Left kidney (tissue), 8 donors: ENCODE measurements at places on chromosomes 4 and X. TPM values are rescaled to one million over a fixed set of nuclear protein-coding genes. Genes with fewer than 3 reads are reported as not detected.
A peak's percentile ranks its signal among the peaks of the same experiment; 100 is the strongest.

GRCh38 chr4:15254236-15254880, 173.5 kb upstream of the C1QTNF7 start:
- DNase-seq: no peak

Gene USP17L25
- polyA plus RNA-seq: not detected

DNA sequence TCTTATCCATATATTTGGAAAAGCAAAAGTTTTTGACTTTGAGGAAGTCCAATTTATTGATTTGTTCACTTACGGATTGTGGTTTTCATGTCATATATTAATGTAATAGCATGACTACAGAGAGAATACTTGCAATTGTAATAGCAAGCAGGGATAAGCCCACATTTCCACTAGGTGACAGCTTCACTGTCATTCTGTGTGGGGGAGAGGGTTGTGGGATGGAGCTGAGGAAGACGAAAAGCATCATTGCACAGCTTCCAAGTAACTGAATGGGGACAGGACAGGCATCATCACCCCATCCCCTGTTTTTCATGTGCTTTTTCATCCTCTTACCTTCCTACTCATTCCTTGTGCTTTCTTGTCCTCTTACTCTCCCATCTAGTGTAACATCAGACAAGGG, 31.4 kb downstream of the BEX3 start:
- DNase-seq: no peak

DNA sequence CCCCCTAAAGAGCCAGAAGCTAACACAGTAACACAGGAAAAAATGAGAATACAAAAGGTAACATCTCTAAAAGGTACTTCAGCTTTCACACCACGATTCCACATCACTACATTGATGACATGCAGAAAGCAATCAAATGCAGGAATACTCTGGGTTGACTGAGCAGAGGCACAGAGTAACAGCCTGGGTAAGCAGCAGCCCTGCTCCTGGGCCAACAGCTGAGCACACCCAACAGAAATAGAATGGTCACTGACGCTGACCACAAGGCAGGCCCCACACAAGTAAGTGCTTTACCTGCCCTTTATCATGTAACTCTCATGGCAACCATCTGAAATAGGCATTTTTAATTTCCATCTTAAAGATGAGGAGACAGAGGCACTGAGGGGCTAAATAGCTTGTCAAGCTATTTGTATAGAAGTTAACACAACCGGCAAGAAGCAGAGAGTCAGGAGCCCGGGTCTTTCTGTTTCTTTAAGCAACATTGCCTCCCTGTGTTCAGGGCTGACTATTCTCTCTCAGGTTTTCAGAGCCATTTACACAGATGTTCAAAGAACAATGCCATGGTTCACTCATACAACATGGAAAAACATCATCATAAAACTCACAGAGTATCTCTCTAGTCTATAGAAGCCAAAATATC, 168.9 kb downstream of the ZNF674 start:
- peak; percentile 33 for DNase-seq

Gene DIPK2B
- polyA plus RNA-seq: 9.9 TPM

DNA sequence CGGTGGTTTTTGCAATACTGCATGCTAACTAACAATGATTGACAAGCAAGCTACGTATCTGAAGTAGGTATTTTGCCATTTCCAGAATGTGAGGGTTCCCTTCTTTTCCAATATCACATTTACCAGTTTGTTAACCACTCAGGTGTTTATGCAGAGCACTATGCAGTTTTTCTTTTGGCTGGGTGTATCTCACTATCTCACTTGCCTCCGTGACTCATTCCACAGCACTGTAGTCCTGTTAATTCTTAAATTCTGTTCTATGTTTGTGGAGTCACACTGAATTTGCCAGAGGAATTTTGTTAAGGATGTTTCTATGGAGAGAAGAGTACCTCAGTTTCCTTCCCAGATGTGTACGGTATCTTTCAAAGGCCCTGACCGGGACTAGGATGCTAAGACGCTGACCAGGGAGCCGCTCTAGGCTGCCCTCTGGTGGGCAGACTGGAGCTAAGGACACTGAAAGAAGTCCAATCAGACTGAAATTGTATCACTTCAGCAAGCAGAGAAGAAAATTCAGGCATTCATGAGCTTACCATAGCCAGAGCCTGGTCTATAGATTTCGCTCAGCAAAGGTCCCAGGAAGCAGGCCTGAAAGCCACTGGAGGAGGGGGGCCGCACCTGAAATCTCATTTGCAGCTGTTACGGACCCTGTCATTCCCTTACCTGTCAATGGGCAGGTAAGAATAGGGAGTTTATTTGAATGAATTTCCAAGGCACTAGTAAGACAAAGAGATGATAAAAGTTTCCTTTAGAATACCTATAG, 388.4 kb upstream of the SPOCK3 start:
- DNase-seq: peak; percentile 66

DNA sequence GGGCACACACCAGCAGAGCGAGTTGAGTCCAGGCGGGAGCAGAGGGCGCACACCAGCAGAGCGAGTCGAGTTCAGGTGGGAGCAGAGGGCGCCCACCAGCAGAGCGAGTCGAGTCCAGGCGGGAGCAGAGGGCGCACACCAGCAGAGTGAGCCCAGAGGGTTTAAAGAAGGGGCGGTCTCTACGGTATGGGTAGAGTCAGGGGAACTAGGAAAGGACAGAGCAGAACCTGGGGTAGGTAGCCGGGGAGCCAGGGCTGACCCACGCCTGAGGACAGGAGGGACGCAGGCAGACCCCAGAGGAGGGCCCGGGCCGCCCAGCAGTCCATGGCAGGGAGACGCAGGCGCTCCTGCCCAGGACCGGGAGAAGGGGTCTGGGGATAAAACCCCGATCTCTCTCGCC, 22.0 kb upstream of the ADRA2C start:
- DNase-seq: no peak

Gene ZNF330
- 69.8 TPM for polyA plus RNA-seq

- no peak for DNase-seq
Measured at GRCh38 chr4:130603043-130603442, 1507.1 kb downstream of the C4orf33 start.

Gene ERAS
- polyA plus RNA-seq: not detected

- no peak for DNase-seq
Measured at GRCh38 chr4:111323496-111323895, 700.6 kb upstream of the PITX2 start.

- DNase-seq: no peak
Measured at GRCh38 chrX:154046940-154047610, 27.4 kb upstream of the IRAK1 start.

Gene TRIM2
- polyA plus RNA-seq: 78.6 TPM

Gene PDZD4
- polyA plus RNA-seq: 8.5 TPM

DNA sequence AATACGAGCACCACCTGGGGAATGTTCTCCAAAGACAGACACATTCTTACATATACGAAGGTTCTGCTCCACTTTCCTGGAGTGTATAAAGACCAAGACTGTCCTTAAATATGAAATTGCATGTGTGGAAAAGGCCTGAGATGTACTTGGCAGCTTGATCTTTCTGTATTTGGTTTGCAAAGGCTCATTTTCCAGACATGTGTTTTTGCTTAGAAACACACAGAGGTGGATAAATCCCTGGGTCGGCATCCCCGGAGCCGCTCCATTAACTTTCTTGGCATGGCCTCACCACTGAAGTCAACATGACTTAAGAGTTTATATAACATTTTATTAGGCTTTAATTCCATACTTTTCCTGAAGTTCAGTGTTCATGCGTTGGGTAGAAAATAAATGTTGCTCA, 239.4 kb downstream of the LDB2 start:
- peak; percentile 27 for DNase-seq

GRCh38 chr4:127843704-127844600, 36.7 kb upstream of the PLK4 start:
- no peak for DNase-seq

DNA sequence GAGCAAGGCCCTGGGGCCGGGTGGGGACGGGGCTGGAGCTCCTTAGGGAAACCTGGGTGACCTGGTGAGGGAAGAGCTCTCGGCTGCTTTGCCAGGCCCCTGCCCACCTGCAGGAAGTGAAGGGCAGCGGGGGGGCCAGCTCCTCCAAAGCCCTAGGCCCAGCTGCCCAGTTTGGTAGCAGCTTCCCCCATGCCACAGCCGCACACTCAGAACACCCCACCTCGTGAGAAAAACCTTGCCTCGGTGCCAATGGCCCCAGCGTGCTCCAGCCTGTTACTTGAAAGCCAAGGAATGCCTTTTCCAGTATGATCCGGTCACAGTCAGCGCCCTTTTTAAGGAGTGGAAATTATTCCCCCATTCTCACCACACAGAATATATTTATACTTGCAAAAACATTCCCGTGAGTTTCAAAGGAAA, 38.3 kb downstream of the ACOX3 start:
- no peak for DNase-seq

- no peak for DNase-seq
Measured at GRCh38 chrX:15359701-15360100, 24.4 kb upstream of the PIGA start.

Gene DYNLT3
- polyA plus RNA-seq: 38.8 TPM

DNA sequence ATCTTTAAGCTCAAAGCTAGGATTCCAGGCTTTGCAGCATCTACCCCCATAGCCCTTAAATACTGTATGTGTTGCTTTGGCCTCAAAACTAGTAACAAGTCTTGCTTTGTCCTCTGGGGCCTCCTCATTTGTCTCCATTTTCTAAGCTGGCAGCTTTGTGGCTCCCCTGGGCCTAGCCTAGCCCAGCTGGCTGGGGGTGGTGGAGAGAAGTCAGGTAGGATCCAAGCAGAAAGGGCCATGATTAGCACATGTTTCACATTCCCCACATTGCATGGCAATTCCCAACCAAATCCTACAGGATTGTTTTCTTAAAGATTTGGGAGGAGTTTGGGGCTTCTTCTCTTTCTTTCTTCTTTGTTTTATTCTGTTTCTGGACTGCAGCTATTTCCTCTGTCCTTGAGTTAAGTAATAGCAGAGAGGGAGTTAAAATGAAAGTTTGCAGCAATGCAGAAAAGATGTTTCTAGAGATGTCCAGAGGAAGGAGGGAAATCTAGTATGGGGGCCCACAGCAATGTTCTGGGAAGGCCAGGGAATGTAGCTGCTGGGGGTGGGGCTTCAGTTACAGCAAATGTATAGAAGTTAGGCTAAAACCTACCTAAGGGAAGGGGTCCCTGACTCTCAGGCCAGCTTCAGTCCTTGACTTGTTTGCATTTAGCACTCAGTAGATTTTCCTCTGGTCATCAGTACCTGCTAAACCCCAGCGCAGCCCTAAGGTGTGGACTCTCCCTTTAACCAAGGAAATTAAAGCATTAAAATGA, 92.1 kb downstream of the SHROOM4 start:
- no peak for DNase-seq

Gene GDI1
- 126 TPM for polyA plus RNA-seq

DNA sequence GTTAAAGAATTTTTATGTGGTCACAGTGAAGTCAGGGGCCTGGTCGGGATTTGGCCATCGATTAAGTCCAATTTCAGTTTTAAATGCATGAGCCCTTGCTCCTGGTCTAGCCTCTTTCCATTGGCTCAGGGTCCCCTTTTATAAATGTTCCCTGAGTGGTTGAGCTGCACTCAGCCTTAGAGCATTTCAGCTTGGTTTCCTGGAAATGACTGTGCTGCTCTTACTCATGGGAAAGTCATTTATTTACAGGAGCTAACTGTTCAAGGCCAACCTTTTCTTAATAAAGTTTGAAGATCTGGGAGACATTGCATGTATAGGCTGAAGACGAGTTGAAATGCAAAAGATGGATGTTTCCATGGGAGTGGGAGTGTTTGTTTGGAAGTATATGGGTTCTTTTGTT, 98.8 kb upstream of the CLNK start:
- no peak for DNase-seq

- no peak for DNase-seq
Measured at GRCh38 chr4:73764513-73764912, 24.1 kb downstream of the CXCL8 start.

DNA sequence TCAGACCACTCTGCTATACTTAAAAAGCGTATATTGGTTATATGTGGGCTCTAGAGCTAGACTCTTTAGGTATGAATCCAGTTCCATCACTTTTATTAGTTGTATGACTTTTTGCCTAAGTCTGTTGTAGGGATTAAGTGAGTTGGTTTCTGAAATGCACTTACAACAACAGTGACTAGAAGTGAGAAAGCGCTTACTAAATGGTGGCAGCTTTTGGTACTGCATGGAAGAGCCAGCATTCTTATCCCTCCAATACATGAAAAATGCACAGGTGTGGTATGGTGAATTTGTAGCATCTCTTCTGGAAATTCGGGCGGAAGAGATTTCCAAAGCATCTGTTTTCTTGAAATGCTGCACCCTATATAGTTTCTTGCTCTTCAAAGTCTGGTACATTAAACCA, 117.1 kb downstream of the SPANXA1 start:
- DNase-seq: no peak

GRCh38 chr4:110615353-110616237, 7.3 kb downstream of the PITX2 start:
- DNase-seq: peak; percentile 15

Gene IGFBP7
- polyA plus RNA-seq: 463 TPM

DNA sequence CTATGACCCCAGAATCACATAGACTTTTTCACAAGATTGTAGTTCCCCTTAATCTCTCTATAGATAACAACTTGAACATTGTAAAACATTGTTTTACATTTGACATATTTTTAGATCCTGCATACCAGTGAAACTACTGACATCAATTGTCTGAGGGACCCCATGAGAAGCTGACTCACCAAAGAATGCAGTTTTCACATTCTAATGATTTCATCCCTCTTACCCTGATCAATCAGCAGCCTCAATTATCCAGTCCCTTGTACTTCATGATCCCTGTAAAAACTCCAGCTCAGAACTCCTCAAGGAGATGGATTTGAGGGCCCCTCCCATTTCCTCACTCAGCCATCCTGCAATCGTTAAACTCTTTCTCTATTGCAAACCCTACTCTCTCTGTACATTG, 411.0 kb upstream of the NDST3 start:
- DNase-seq: no peak

DNA sequence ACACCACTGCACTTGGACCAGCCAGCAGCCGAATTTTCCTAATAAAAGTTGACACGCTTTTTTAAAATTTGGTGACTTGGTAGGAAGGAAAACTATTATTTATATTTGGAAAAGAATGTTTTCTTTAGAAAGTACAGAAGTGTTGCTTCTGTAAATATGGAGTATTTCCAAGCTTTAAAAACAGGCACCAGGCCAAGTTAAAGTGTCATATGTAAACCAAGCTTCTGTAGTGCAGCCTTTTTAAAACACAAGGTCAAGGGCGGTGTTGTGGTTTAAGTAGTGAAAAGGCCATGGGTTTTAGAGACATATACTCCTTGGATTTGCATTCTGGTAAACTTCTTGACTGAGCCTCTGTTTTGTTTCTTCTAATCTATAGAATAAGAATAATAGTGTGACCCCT, 62.7 kb downstream of the TRIM2 start:
- peak; percentile 67 for DNase-seq

Gene ZCCHC18
- 6.1 TPM for polyA plus RNA-seq

DNA sequence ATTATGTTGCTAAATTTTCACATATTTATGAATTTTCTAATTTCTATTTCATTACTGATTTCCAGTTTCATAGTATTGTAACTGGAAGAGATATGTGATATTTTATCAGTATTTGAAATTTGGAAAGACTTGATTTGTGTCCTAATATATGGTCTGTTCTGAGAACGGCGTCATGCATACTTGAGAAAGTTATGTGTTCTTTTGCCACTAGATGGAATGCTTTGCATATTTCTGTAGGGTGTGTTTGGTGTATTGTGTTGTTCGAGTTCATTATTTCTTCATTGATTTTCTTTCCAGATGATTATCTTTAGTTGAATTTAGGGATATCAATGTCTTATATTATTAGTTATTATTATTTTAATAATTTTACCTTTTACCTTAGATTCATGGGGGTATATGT, 110.6 kb upstream of the ITM2A start:
- no peak for DNase-seq

GRCh38 chr4:23837371-23837770, 52.5 kb downstream of the PPARGC1A start:
- no peak for DNase-seq

Gene TBX22
- polyA plus RNA-seq: 3.1 TPM

Gene GAGE12H
- not detected for polyA plus RNA-seq

GRCh38 chr4:102321260-102321995, 23.9 kb downstream of the SLC39A8 start:
- no peak for DNase-seq
